ENCODE measurements at places on chromosomes 3 and 15.
A peak's percentile ranks its signal among the peaks of the same experiment; 100 is the strongest.

GRCh38 chr15:65646486-65646885, 24.7 kb downstream of the SLC24A1 start:
- no peak for DNase-seq

GRCh38 chr3:117669774-117670173, 960.2 kb downstream of the TUSC7 start:
- DNase-seq, result no peak

DNA sequence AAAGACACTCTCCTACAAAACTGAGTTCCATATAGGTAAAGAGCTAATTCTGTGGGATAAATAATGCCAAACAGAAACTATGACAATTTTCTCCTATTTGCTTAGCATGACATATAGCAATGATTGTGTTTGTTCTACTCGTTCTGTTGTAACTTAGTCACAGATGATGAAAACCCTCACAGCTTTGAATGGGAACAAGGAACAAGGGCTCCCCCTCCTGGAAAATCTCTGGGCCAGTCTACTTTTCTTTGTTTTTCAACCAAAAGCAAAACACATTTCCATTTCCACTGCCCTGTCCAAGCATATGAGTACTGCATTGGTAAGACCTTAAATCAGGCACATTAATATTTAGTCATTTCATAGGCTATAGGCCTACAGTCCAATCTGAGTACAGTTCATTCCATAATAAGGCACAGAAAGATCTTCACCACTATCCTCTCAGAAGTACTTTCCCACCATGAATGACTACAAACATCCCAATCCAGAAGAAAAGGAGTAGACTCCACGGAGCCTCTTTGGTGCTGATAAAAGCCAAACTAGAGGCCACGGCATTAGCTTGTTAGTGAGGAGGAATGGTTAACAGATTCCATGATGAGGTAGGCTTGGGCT, 67.1 kb downstream of the ATP8B4 start:
- peak; percentile 28 for DNase-seq

GRCh38 chr3:36942638-36943248, 2.1 kb downstream of the TRANK1 start:
- DNase-seq, result no peak

DNA sequence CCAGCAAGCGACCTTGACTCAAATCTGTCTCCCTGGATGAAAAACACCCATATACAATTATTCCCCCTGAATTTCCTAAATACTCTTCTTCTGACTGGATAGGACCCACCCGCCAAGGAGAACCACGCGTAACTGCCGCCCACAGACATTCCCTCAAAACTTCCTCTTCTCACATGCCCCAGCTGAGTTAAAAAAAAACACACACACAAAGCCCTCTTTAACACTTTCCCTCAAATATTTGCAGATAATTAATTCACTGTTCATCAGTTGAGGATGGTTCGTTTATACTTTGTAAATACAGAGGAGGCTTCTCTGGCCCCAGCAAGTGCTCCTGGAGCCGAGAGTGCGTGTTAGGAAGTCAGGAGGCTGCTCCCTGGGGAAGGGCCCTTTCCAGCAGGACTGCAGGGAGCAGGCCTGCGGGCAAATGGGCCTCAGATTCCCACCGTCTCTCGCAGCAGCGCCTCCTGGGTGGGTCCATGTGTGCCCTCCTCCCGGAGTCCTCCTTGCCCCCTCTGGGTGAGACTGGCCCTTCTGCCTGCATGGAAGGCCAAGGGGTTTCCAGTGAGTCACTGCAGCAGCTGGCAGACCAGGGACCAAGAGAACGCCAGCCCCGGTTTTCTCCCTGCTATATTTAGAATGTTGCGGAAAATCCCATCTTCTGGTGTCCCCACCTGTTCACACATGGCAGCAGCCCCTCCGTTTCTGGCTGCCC, 46.8 kb downstream of the MGLL start:
- no peak for DNase-seq

DNA sequence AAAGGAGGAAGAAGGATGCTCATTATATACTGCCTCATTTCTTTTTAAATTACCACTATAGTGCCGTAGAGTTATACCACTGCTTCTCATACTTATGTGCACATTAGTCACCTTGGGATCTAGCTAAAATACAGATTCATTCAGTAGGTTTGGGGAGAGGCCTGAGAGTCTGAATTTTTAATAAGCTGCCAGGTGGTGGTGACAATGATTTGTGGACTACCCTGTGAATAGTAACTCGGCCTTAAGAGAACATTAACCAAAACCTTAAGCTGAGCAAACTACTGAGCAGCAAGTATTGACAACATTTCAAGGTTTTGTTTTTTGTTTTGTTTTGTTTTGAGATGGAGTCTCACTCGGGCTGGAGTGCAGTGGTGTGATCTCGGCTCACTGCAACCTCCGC, 19.8 kb downstream of the UBA5 start:
- DNase-seq, result no peak

DNA sequence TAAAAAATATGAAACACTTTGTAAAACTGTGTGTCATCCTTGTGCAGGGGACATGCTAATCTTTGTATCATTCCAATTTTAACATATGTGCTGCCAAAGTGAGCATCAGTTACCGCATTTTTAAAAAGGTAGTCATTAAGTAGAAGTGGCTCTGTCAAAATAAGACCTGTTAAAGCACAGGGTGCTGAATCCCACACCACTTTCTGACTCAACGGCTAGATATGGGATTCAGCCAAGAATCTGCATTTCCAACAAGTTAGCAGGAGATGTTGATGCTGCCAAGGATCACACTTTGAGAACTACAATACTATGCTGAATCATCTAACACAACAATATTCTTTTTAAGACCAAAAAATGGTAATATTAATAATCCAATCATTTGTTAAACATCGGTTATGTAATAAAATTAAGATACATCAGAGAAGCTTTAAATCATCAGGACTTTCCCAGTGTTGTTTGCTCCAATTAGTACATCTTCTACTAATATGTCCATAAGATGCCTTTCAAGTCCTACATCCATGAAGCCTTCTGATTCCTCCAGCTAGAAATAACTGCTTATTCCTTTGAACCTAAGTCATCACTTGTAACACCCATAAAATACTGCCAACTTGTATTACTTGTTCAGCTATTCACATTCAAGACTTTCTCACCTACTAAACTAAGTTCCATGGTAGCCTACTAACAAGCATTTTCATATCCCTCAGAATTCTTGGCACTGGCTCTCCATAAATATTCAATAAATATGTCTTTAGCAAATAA, 71.1 kb downstream of the TBL1XR1 start:
- DNase-seq, result no peak

DNA sequence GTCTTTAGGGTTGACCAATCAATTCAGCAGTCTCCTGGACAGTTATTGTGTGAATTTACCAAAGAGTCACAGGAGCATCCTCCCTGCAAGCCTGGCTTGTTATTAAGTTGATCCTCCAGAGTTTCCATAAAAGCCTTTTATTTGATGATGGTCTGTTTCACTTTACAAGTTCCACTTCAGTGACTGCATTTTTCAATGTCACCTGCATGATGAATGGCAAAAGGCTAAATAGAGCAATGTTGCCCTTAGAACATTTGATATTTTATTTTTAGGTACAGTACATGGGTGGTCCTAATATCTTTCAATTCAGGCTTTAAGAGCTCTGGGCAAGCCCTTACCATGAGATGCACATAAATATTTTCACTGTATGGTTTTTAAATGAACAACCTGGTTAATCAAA, 22.6 kb downstream of the GUCA1C start:
- DNase-seq, result no peak

DNA sequence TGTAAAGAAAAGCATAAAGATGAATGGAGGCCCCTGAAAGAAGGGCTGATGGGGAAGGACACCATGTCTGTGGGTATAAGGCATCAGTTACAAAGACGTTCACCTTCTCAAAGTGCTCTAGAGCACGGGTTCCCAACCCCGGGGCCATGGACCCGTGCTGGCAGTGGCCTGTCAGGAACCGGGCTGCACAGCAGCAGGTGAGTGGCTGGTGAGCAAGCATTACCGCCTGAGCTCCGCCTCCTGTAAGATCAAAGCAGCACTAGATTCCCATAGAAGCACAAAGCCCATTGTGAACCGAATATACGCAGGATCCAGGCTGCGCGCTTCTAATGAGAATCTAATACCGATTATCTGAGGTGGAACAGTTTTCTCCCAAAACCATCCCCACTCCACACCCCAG, 25.7 kb downstream of the MYO1E start:
- no peak for DNase-seq

DNA sequence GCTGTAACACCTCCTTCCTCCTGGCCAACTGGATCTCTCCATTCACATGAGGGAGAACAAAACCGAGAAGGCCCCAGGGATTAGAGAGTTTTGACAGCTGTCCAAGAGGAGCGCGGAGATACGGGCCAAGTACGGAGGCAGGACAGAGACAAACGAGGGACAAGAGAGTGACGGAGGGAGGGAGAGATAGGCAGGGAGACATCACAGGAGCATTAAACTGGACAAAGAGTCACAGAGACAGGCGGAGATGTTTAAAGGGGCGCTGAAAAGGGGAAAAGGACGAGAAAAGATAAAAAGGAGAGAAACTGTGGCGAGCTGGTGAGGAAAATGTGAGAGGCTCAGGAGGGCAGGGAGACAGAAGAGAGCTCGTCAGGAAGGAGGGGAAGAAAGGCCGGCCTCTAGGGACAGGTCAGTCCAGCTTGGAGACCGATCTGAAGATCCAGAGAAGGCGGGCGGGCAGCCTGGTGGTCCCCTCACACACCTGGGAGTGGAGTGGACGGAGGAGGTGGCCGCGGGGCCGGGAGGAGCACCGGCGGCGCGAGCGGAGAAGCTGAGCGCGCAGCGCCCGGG, 40.5 kb upstream of the ROPN1 start:
- DNase-seq, result no peak

DNA sequence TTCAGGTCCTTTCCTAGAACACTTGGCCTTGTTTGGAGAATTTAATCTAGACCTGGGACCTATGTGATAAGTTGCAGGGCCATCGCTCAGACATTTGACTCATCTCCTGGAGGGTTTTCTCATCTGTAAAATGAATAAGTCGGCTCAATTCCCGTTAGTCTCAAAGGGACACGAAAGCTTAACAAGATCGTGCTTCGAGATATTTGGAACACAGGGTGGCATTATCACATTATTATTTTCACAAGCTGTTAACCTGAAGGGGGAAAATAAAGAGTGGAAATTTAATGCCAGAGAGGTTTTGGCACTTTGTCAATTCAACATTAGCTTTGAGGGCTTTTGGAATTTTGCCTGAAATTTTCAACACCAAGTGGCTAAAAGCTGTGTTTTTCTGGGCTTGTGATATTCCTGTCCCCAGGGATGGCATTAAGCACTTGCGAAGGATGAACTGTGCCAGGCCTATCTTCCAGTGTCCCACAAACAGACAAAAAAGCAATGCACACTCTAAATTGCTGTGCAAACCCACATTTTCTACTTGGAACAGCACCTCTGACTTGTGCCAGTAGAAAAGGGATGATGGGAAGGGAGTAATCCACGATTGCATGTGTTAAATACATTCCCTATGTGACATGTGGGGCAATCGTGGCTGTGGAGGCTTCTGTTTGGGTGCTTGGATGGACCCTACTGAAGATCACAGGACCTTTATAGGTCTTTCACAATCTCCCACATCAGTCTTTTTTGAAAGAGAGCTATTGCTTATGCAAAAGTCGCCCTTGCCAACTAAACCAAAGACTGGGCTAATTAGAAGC, 478.7 kb downstream of the MFSD1 start:
- DNase-seq, result no peak

GRCh38 chr3:190017521-190018288, 103.0 kb downstream of the P3H2 start:
- no peak for DNase-seq

- DNase-seq, result no peak
Observed at GRCh38 chr15:38905632-38906031, 341.0 kb upstream of the RASGRP1 start.

DNA sequence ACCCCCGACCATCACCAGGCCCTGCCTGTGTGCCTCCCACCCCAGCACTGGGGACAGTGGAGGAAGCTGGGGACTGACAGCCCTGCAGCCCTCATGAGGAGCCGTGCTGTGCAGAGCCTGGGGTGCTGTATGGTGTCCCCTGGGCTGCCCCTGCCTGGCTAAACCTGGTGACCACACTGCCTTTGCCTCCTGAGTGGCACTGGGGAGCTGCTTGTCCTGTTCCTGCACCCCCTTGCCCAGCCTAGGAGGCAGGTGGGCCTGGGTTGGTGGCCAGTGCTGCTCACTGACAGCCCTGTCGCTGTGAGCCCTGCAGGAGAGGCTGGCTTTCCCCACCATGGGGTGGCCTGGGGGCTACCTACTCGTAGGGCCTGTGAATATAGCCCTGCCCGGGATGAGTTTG, 159.4 kb downstream of the NSMCE3 start:
- no peak for DNase-seq

- no peak for DNase-seq
Observed at GRCh38 chr3:52773361-52774065, 2.8 kb upstream of the NEK4 start.

GRCh38 chr3:108171106-108171505, 51.1 kb downstream of the IFT57 start:
- DNase-seq, result no peak

GRCh38 chr15:66423149-66423548, 36.4 kb downstream of the MAP2K1 start:
- no peak for DNase-seq

DNA sequence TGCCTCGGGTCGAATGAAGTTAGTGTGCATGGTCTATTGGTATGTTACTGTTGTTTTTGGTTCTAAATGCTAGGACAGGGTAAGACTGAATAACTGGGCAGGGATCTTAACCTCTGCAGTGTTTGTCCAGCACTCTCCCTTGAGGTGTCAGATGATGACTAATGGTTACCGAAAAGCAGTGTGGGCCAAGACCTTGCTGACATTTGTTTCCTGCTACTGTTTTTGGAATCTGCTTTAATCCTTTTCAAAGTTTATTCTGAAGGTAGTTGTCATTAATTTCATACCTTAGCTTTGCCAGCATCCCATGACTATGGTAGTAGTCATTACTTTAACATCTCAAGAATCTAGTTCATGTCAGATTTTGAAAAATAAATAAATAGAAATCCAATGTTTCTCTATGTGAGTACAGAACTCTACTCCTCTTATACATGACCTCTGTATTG, 117.0 kb downstream of the P3H2 start:
- DNase-seq, result no peak

- no peak for DNase-seq
Observed at GRCh38 chr3:109927726-109928125, 590.4 kb upstream of the DPPA4 start.

DNA sequence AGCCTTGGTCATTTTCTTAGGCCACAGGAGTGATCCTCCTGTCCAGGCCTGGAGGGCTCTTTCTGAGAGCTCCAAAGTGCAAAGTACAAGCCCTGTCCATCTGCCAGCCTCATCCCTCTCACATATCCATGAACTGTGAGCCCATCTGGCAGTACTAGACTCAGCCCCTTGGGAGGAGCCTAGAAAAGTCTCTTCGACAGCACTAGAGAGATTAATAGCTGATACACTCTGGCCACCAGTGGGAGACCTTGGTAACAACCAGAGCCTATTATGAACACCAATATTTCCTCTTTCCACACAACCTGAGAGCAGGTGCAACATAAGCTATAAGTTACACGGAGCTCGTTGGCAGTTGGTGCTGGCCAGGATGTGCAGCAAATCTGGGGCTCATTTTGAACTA, 59.5 kb upstream of the DCLK3 start:
- DNase-seq, result no peak
